ENCODE measurements at places on chromosomes 2 and 18. TPM values are rescaled to one million over a fixed set of nuclear protein-coding genes. Genes with fewer than 3 reads are reported as not detected.

- DNase-seq = no peak
Observed at GRCh38 chr2:106124106-106124756, 69.9 kb downstream of the UXS1 start.

GRCh38 chr2:25790074-25790790 lies 88.1 kb downstream of the ASXL2 start:
- DNase-seq = no peak

The AAMP gene
- 203 TPM for total RNA-seq

The C2orf15 gene
- total RNA-seq = 0.92 TPM

The MPP4 gene
- 0.51 TPM for total RNA-seq

DNA sequence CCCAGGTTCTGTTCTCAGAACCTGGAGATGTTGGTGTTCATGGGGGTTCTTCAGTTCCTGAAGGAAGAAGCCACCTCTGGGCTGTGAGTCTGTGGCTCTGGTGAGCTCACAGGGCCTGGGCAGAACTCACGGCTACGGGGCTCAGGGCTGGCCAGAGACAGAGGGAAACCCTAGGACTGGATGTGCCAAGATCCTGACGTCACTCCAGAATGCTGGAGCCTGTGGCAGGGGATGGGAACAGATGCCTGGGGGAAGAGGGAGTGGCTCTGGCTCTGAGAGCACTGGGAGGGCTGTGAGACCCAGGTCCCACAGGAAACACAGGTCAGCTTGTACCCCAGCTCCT lies at the start of gene OTOF:
TSS of gene OTOF (minus strand) at position 214 of the 343 bp plus-strand sequence.
- peak; percentile 92 for DNase-seq

The FZD7 gene
- 27.1 TPM for total RNA-seq

The NT5DC4 gene
- total RNA-seq = 0.21 TPM

The CRYBA2 gene
- total RNA-seq = not detected

Data from tongue (tissue), 3 donors.